ENCODE measurements at places on chromosomes 11 and 22.

GRCh38 chr11:78289552-78290292 is 101.0 kb downstream of the USP35 start:
- DNase-seq = no peak
- no peak overlapping the region for H3K27ac ChIP-seq
- no peaks in the 10 kb centered on the region for H3K4me1 ChIP-seq
- H3K4me3 ChIP-seq = no peak overlapping the region
- H3K27me3 ChIP-seq = no peaks in the 10 kb centered on the region
- no peaks in the 10 kb centered on the region for H3K36me3 ChIP-seq

DNA sequence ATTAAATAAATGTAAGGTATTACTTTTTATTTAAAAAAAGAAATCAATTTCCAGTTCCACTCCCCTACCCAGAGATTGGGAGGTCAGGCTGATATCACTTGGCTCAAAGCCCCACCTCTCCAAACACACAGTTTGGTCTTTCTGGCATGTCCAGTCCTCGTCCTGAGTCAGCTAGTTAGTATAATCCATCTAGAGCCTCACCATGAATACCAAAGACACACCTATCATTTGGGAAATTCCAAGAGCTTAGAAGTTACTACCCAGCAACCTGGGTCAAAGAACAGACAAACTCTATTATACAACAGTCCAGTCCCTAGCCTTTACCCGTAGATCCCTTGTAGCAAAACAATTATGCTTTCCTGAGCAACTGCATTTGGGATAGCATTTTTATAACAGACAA is 9.4 kb downstream of the TREH start:
- H3K36me3 ChIP-seq = no peaks in the 10 kb centered on the region
- H3K4me3 ChIP-seq = no peak overlapping the region
- no peak for DNase-seq
- no peaks in the 10 kb centered on the region for H3K27me3 ChIP-seq
- no peak overlapping the region for H3K27ac ChIP-seq

DNA sequence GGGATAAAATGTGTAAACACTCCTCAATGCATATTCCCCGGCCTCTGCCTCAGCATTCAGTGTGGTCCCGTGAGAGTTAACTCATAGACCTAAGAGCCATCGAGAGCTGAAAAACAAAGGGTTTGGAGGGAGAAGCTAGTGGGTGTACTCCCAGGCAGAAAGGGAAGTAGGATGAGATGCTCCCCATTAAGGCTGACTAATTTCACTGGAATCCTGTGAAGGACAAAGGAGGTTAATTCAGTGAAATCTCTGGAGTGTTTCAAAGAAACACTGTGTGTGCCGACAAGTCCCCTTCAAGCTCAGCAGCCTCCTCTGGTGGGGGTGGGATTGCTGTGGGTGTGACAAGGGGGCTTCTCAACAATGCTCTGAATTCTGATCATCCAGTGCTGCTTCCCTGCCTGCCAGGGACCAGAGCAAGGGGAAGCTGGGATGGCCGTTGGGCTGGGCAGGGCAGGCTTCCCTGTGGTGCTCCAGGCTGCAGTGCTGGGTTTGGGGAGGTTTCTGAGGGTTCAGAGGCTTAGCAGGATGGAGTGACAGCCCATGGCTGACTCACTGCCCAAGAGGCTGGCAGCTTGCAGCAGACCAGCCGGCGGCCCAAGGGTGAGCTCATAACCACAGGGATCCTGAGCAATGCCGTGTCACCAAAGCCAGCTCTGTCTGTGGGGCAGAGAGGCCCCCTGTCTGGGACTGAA is 61.4 kb upstream of the BMAL1 start:
- peak; percentile 94 for DNase-seq
- H3K4me1 ChIP-seq = peaks cover 23% of the 10 kb centered on the region
- H3K27ac ChIP-seq = peak overlapping the region; percentile 72
- H3K36me3 ChIP-seq = no peaks in the 10 kb centered on the region
- H3K4me3 ChIP-seq = peak overlapping the region; percentile 44
- no peaks in the 10 kb centered on the region for H3K27me3 ChIP-seq

DNA sequence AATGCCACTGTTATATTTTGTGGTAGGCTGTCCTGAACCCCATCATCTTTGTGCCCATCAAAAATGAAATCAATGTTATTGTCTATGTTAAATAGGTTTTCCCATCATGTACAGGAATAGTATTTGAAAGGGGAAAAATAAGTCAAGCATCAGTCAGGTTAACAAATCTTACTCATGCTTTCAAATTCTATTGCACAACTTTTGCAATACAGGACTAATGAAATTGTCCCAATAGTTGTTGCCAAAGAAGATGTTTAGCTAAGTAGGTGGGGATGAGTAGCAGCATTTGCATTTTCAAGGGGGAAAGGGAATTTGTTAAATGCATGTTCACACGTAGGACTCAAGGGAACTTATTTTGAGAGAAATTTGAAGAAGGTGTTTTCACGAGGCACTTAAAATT is 962.1 kb downstream of the JRKL start:
- no peaks in the 10 kb centered on the region for H3K4me1 ChIP-seq
- no peak overlapping the region for H3K27ac ChIP-seq
- H3K4me3 ChIP-seq = no peak overlapping the region

DNA sequence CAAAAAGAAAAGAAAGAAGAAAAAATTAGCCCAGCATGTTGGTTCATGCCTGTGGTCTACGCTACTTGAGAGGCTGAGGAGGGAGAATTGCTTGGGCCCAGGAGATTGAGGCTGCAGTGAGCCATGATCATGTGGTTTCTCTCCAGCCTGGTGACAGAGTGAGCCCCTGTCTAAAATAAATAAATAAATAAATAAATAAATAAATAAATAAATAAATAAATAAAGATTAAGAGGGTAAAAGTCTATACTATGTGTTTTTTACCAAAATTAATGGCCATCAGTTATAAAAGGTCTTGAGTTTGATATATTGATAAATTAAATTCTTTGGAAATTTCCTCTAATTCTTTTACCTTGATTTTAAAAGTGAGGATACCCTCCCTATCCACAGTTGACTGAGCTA is 25.2 kb upstream of the DEPDC7 start:
- H3K27ac ChIP-seq = no peak overlapping the region
- H3K27me3 ChIP-seq = no peaks in the 10 kb centered on the region
- no peak for DNase-seq
- no peaks in the 10 kb centered on the region for H3K4me1 ChIP-seq
- no peak overlapping the region for H3K4me3 ChIP-seq

DNA sequence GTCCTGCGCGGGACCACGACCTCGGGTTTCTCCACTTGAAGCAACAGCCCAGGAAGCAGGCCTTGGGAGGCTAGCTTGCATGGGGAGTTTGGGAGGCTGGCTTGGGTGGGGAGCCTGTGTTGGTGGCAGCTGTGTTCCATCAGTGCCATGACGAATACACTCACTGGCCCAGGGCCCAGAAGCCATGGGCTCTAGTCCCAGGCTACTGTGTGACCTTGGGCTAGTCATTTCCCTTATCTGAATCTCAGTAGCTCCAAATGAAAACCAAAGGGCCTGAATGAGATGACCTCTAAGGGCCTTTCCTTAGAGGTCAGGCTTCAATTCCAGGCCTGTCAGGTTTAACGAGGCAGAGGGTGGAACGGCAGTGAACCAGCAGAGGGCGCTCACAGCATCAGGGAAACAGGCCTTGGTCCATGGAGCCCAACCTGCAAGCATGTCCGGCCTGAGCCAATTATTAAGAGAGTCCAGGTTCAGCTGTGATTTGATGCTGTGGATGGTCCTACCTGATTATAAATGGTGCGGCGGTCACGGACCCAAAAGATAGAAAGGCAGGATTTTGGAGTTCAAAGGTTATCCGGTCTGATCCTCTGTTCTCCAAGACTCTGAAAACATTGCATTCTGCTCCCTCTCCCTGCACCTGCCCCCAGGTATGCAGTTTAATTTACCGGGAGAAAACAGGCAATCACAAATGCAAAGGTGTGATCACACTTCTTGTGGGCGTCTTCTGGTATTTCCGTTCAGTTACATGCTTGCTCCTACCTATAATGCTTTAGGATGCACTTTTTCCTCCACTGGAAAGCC is 15.9 kb downstream of the PTPN5 start:
- no peak overlapping the region for H3K27ac ChIP-seq
- H3K27me3 ChIP-seq = no peaks in the 10 kb centered on the region
- no peaks in the 10 kb centered on the region for H3K36me3 ChIP-seq
- peak; percentile 64 for DNase-seq
- H3K4me1 ChIP-seq = no peaks in the 10 kb centered on the region

- H3K27ac ChIP-seq = no peak overlapping the region
- H3K4me3 ChIP-seq = peak overlapping the region; percentile 18
- peak; percentile 63 for DNase-seq
- no peaks in the 10 kb centered on the region for H3K36me3 ChIP-seq
- no peaks in the 10 kb centered on the region for H3K27me3 ChIP-seq
Measured at GRCh38 chr11:1153951-1154493, 3.7 kb upstream of the MUC5AC start.

- no peak overlapping the region for H3K4me3 ChIP-seq
- H3K36me3 ChIP-seq = no peaks in the 10 kb centered on the region
- no peak overlapping the region for H3K27ac ChIP-seq
- no peak for DNase-seq
- no peaks in the 10 kb centered on the region for H3K4me1 ChIP-seq
Measured at GRCh38 chr11:4699697-4700435, 2.2 kb upstream of the OR51E2 start.

DNA sequence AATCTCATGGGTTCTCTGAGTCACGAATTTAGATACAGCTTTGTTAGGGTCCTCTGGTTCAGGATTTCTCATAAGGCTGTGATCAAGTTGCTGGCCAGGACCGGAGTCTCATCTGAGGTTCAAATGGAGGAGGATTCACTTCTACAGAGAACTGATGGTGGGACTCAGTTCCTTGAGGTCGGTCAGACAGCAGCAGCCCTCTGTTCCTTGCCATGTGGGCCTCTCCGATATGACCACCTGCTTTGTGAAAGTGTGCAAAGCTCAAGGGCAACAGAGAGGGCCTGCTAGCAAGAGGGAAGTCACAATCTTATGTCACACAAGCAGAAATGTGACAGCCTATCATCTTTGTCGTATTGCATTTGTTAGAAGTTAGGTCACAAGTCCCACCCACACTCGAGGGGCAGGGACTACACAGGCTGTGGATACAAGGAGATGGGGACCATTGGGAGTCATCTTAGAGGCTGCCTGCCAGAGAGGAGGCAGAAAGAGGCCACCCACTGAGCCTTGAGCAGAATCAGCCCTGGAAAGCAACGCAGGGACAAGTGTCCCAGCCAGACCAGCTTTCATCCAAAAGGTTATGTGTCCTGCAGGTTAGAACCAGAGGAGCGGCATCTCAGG is 34.5 kb downstream of the RPUSD4 start:
- H3K36me3 ChIP-seq = no peaks in the 10 kb centered on the region
- H3K27ac ChIP-seq = no peak overlapping the region
- H3K4me3 ChIP-seq = no peak overlapping the region
- no peaks in the 10 kb centered on the region for H3K4me1 ChIP-seq

DNA sequence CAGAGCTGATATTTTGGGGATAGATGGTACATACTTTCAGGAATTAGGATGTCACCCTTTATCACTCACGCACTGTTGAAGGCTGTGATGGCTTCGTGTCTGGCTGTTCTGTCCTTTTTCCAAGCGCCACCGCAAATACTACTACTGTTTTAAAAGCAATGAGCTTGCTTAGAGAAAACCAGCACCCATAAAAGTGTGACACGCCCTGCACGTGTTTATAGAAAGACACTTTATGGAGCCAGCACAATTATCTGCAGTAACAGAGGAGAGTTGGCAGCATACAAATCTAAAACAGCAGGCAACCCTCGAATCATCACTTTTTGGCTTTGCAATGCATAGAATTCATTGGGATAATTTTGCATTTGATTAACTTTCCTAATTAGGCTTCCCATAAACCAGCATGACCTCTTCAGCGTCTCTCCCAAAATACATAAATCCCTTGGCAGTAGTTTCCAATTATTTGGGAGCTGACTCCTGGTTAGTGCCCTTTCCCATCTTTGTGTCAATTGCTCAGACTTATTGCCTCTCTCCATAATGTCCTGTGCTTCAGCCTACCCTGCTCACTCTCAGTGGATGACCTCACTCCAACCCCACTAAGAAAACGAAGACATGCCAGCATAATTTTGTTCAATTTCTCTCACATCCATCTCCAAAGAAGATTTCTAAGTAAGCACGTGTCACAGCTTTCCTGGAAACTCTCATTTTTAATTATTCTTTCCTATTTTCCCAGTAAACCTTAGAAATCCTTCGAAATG is 118.7 kb upstream of the LARGE1 start:
- H3K4me1 ChIP-seq = no peaks in the 10 kb centered on the region
- H3K27ac ChIP-seq = no peak overlapping the region
- no peak overlapping the region for H3K4me3 ChIP-seq
- no peaks in the 10 kb centered on the region for H3K27me3 ChIP-seq
- H3K36me3 ChIP-seq = no peaks in the 10 kb centered on the region

GRCh38 chr11:38718049-38718448 is 2120.0 kb upstream of the RAG2 start:
- no peaks in the 10 kb centered on the region for H3K27me3 ChIP-seq
- H3K27ac ChIP-seq = no peak overlapping the region
- H3K4me3 ChIP-seq = no peak overlapping the region
- no peaks in the 10 kb centered on the region for H3K4me1 ChIP-seq
- DNase-seq = no peak
- H3K36me3 ChIP-seq = no peaks in the 10 kb centered on the region

DNA sequence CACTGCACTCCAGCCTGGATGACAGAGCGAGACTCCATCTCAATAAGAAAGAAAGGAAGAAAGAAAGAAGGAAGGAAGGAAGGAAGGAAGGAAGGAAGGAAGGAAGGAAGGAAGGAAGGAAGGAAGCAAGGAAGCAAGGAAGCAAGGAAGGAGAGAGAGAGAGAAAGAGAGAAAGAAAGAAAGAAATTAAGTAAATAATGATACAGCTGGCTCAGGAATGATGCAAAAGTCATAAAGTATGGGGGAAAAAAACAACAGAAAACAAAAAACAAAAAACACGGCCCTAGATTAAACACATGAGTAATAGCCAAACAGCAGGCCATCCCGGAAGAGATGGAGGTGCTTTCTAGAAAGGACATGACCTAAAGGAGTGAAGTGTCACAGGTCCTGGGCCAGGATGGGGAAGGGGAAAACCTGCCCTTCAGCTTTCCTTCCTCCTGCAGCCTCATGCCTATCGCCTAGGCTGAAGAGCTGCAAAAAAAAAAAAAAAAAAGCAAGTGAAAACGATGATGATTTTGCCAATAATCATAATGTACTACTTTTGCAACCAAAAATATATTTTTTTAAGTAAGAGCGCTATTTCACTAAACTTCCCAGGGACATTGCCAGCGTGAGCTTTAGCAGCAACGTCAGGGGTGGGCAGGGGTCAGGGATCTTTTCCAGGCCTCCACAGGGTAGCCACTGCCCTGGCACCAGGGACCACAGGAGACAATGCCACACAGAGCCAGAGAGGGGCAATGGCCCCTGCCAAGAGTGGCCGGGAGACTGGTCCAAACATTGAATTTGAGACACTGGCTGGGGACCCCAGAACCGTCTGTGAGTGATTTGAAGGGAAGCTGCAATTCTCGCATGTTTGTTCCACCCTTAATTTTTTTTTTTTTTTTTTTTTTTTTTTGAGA is 28.2 kb upstream of the TMPRSS4 start:
- no peak for DNase-seq
- H3K4me3 ChIP-seq = no peak overlapping the region
- no peak overlapping the region for H3K27ac ChIP-seq
- no peaks in the 10 kb centered on the region for H3K4me1 ChIP-seq
- no peaks in the 10 kb centered on the region for H3K36me3 ChIP-seq

Measured in HCT116 (cell line).